ENCODE measurements at places on chromosomes 1 and 21.

- no peak for DNase-seq
Measured at GRCh38 chr1:13911697-13912619, 212.0 kb downstream of the PRDM2 start.

- no peak for DNase-seq
Measured at GRCh38 chr1:167435484-167435883, 82.8 kb downstream of the CD247 start.

- DNase-seq, result no peak
Measured at GRCh38 chr1:87437663-87438295, 109.1 kb downstream of the LMO4 start.

- peak; percentile 86 for DNase-seq
Measured at GRCh38 chr1:228087771-228088251, 5.3 kb downstream of the ARF1 start.

GRCh38 chr1:99264201-99265021, at the start of gene PLPPR4:
PLPPR4 (plus strand) TSS chr1:99264492; CDS start chr1:99264594, 102 bp downstream.
- DNase-seq, result peak; percentile 26

GRCh38 chr1:33225586-33225985, 30.7 kb upstream of the ZNF362 start:
- DNase-seq, result no peak

- no peak for DNase-seq
Measured at GRCh38 chr1:171606402-171606941, 15.6 kb upstream of the MYOCOS start.

- no peak for DNase-seq
Measured at GRCh38 chr21:40639616-40640194, 207.3 kb downstream of the DSCAM start.

- DNase-seq, result peak; percentile 85
Measured at GRCh38 chr1:152869808-152870419, 8.2 kb upstream of the SMCP start.

- DNase-seq, result no peak
Measured at GRCh38 chr1:221336126-221336525, 405.8 kb downstream of the DUSP10 start.

Data from suppressor macrophage (primary cell).